ENCODE measurements at places on chromosomes 6 and 20.
A peak's percentile ranks its signal among the peaks of the same experiment; 100 is the strongest.

DNA sequence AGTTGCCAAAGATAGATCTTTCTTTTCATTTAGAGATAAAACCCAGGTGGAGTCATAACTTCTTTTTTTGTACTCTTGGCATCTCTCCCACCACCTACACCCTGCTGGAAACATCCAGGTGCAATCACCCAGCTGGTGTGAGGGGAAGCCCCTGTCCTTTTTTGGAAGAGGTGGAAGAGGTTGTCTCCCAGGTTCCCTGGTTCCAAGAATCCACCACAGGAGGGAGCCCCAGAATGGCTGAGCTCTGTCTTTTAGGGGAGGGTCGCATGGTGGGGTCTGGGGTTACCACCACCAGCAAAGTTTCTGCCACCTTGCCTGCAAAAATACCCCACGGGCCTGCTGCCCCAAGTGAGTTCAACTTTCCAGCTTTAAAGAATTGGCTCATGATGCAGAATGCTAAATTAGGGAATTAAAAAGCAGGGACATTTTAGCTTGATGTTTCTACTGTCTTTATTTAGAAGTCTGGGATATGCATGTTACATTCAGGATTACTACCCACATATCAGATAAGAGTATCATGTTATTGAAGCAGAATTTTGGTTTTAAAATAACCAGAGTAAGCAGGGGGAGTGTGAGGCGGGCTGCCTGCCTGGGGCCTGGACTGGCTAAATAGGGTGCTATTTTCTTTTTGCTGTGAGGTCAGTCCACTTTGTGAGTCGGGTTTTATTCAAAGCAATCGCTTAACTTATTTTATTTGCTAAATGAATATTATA, 11.0 kb downstream of the SMOC2 start:
- DNase-seq, result no peak

GRCh38 chr6:137102851-137103492, 58.2 kb upstream of the IL20RA start:
- DNase-seq, result no peak

DNA sequence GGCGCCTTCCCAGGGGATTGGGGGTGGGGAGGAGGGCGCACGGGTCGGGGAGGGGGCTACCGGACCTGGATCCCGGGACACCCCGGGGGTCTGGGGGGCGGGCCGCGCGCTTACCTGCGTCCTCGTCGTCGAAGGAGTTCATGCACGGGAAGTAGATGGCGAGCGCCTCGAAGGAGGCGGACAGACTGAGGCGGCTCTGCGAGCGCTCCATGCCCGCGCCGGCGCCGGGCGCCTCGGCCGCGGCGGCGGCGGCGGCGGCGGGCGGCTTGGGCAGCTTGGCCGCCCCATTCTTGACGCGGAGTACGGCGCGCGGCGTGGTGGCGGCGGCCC, 320 bp downstream of the RIMS4 start:
- no peak for DNase-seq

DNA sequence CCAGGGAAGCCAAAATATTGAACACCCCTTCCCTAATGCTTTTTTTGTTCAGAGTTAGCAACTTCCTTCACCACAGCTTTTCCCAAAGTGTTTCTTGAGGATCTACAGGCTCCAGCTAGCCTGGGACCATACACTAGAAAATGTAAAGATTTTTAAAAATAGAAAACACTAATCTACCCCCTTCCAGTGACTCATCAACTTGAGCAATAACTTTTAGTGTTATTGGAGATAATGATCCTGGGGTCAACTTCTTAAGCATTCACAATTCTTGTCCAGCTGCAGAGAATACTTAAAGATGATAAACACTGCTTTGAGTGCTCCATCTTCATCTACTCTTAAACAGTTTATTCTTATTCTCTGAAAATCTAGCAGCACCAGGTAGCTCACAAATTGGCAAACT, 131.6 kb downstream of the COL9A1 start:
- no peak for DNase-seq

GRCh38 chr6:100838011-100838410, 43.1 kb downstream of the ASCC3 start:
- no peak for DNase-seq

- no peak for DNase-seq
These were observed 28.7 kb downstream of the COX4I2 start for GRCh38 chr20:31666258-31667042.

- no peak for DNase-seq
These were observed 92.1 kb upstream of the SPTLC3 start for GRCh38 chr20:12916699-12917098.

DNA sequence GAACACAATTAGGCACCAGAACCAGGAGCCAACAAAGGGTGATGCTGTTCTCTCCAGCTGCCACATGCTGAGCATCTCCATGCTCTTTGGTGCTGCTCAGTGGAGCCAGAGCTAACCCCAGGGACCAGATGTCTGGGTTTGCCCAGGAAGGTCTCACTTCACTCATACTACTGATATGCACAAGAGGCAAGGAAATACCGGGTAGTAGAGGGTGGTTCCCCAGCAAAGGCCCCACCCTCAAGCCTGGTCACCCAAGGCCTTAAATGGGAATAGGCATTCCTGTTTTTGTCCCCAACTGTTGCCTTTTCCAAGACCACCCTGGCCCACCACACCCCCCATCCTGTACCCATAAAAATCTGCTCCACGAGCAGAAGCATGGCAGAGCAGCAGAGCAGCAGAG, 204.5 kb upstream of the TAB2 start:
- no peak for DNase-seq

DNA sequence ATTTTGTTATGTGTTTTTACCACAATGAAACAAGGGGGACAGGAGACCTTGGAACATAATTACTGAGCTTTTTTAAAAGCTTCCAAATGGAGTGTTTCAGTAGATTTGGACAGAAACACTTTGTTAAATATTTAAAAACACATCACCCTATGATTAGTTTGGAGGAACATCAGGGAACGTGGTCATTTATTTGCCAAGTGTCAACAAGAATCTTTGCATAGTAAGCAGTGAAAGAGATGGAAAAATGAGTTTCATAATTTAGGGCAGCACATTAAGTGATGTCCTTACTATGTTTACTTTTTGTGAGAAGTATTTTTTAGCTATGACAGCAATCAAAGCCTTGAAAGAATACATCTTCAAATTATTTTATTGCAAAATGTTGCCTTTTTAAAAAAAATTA, 82.6 kb downstream of the PROKR2 start:
- DNase-seq, result no peak

DNA sequence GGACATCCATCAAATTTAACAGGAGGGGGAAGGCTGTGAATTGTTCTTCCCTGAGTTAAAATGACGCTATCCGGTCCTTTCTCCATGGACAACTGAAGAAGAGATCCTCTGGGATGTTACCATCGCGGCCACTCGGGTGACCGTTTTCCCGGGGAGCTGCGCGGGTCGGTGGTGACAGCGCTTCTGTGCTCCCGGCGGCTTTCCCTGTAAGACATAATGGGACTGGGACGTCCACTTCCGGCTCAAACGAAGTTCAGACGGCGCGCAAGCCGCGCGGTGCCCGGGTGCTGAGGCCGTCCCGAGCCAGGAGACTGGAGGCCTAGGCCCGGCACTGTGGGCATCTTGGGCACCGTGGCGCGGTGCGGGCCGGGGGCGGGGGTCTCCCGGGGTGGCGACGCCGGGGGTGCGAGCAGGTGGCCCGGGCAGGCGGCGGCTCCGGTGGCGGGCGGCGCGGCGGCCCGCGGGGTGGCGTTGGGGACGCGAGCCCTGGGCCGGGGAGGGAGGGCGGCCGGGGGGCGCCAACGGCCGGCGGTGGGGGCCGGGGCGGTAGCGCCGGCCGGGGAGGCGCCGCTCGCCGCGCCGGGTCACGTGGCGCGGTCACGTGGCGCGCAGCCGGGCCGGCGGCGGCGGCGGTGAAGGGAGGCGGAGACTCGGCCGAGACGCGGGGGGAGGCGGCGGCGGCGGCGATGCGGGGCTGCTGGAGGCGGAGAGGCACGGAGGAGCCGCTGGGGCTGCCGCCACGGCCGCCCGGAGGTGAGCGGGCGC, 63.6 kb downstream of the GTF2H5 start:
- peak; percentile 52 for DNase-seq

DNA sequence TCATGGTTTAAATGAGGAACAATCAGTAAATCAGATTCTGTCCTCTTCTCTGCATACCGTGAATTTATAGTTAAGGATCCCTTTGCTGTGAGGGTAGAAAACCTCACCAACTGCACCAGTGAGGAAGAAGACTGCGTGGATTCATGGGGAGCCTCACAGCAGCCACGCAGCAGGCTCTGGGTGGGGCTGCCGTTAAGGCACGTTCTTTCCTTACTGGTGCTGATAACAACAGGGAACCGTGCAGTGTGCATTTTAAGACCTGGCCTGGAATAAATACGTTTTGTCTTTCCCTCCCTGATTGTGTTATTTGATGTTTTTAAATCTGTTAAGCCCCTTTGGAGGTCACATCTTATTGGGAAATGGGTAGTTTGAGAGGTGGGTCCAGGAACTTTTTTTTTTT, 17.6 kb upstream of the MYLK2 start:
- no peak for DNase-seq
